ENCODE measurements at places on chromosomes 16 and 17.

- no peak for DNase-seq
Measured at GRCh38 chr16:58614212-58614611, 15.4 kb downstream of the CNOT1 start.

- DNase-seq, result no peak
Measured at GRCh38 chr17:41547378-41547841, 19.3 kb upstream of the KRT19 start.

DNA sequence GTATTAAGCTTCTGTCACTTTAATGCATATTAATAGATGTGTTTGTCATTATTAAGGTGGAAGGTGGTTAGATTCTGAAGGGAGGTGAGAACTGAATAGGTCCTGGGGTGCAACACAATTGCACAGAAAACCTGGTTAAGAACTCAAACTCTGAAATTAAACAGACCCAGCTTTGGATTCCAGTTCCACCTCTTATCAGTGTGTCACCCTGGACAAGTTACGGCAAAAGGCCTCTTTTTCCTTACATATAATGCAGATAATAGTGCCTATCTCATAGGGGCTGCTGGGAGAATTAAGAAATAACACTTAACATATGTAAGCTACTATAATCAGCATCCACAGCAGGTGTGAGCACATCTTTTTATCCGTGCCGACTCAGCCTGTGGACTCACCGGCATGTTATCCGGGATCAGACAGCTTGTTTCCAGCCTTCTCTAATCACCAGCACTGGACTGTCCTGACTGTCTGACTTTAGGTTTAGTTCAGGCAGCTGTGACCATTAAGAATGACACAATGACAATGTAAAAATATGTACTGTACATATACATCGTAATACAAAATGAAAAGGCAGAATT lies 31.4 kb downstream of the TEX2 start:
- no peak for DNase-seq

DNA sequence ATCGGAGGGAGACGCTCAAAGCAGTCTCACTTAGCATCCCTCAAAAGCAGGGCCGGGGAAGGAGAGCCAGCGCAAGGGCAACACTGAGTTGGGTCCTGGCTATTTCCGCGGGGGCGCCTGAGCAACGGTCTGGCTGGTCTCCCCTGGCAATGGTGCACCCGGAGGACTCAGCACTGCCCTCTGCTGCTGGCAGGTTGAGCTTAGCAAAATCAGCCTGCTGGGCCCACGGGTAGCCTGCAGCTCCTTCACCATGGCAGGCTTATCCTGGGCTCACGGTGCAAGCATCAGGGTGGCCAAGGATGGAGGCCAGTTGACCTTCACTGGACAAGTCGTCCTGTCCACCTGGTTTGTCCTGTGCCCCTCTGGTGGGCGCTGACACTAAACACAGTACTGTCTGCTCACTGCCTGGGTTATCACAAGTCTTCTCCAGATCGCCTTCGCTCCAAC lies 14.4 kb upstream of the ALDH3A1 start:
- no peak for DNase-seq

- no peak for DNase-seq
Measured at GRCh38 chr17:12536021-12536420, 129.7 kb upstream of the MYOCD start.

DNA sequence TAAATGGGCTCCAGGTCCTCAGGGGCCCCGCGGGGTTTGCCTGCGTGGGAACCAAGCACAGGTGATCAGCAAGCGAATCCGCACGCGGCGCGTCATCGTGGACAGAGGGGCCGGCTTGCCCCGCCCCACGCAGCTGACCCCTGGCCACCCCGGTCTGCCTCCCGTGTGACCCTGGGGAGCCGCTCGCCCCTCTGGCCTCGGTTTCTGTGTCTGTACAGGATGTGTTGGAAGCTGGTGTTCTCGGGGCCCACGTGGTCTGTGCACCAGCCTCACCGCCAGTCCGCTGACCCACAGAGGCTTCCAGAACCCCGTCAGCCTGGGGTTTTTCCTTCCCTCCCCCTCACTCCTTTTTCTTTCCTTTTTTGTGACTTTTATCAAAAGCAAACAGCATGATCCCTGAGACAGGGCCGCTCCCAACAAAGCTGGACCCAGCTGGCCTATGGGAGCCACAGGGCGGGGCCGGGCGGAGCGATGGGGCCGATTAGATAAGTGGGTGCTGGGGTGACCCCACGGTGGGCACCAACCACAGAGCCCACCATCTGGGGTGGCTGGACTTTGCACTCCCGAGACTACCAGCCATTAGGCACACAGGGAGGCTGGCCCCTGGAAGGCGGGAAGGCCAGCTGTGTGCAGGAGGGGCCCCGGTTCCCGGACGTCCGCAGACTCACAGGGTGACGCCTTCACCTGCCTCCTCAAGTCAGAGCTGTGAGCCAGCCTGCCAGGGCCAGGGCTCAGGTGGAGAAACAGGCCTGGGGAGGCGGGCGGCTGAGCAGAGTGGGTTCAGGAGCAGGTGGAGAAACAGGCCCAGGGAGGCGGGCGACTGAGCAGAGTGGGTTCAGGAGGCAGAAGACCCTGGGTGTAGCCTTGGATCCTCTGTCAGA lies 56.0 kb downstream of the ZFPM1 start:
- no peak for DNase-seq

- DNase-seq, result no peak
Measured at GRCh38 chr17:27479838-27480237, 23.6 kb downstream of the KSR1 start.

- DNase-seq, result no peak
Measured at GRCh38 chr17:76376318-76377133, 7.9 kb upstream of the SPHK1 start.

DNA sequence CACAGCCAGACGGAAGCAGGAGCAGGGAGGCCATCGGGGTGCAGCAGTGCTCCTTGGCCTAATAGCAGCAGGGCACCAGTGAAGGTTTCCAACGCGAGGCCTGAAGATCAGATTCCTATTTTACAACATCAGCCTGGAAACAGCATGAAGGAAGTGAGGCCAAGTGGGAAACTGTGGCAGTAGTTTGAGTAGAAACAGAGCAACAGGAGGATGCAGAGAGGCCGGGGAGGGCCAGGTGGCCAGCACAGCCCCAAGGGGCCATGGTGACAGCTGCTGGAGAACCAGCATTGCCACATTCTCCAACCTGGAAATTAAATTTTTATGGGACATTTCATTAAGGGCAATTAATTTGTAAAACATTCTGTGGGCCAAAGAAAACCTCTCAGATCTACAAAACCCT lies 3.4 kb upstream of the ANKRD11 start:
- DNase-seq, result no peak

DNA sequence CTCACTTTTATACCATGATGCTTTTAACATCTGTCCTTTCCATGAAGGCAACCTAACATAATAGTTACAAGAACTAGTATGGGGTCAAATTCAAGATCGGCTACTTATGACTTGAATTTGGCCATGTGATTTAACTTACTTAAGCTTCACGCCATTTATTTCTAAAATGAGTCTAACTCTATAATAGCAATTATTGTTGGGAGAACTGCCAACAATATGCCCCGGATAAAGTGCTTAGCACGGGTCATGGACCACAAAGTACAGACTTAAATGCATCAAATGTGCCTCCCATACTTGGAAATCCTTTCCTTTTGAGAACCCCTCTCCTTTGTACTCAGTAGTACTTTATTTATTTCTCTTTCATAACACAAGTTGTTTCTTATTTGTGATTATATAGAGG lies 1603.6 kb upstream of the GOT2 start:
- no peak for DNase-seq

DNA sequence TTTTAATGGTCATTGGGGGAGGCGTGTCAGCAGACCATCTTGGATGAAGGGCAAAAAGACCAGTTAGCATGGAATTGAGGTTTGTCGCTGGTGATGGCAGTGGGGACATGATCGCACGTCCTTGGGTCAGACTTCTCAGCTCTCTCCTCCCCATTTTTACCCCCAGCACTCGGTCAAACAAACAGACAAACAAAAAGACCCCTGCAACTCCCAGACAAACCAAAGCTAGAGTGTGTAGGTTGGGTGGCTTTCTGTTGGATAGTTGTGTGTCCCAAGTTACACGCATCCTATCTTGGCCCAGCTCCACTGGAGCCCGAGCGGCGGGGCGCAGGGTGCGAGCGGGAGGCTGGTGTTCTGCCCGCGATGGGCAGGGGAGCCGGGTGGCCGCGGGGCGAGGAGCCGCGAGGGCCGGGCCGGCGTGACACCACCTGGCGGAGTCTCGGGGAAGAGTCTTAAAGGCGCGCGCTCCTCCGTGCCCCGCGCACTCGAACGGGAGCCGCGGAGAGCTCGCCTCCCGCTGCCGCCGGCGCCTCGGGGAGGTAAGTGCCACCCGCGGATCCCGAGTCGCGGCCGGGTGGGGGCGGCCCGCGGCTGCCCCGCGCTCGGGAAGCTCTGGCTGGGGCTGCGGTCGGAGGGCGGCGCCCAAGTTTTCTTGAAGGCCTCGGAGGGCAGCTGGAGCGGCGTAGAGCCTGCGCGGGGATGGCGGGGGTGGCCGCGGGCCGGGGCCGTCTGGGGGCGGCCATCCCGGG lies 18.5 kb upstream of the NTN1 start:
- no peak for DNase-seq

DNA sequence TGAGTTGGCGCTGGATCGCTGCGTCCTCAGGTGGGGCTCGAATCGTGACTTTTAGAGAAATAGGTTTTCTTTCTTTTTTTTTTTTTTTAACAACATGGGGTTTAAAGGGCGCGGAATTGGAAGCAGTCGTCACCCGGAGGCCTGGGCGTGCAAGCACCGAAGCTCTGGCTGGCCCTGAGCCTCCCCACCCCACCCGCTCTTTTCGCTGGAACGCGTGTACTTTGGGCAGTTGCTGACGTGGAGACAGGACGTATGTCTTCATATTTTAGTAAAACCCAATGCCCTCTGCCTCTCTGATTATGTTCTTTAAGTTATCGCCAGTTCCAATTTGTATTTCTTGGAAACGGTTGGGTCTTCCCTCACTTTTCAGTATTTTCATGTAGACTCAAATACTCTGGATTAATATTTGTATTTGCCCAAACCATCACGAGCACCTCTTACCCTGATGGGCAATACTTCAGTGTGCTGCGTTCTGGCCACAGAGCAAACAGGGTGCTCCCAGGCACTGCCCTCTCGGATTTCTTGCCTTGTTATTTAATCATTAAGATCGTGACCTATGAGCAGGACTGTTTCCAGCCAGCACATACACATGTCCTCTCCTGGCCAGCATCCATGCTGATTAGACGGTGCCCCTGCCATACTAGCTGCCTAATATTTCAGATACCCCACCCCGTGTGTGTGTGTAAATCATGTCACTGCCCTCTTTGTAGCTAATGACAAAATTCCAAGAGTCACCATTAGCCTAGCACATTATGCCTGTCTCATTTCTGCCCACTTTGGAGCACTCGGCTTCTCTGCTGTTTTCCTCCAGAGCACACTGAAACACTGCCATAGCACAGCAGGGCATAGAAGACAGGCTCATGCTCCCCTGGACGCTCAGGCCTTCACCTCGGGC lies 805 bp upstream of the C16orf95 start:
- peak; percentile 63 for DNase-seq

GRCh38 chr16:83306961-83307593 lies 500.7 kb upstream of the HSBP1 start:
- DNase-seq, result no peak

DNA sequence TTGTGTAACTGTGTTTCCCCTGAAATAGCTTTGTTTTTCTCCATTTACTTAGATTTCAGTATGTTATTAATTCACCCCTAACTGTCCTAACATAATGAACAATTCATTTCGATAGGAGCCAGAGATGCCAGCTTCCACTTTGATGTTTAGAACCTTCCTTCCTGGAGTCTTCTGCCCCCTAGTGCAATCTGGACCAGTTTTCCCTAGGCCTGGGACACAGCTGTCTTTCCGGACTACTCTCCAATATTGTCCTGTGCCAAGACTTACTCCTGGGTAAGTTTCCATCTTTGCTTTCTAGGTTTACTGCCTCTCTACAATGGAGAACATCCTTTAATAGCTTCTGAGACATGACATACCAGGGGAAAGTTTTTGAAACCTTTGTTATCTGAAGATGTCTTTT lies 12.8 kb downstream of the RECQL5 start:
- no peak for DNase-seq

DNA sequence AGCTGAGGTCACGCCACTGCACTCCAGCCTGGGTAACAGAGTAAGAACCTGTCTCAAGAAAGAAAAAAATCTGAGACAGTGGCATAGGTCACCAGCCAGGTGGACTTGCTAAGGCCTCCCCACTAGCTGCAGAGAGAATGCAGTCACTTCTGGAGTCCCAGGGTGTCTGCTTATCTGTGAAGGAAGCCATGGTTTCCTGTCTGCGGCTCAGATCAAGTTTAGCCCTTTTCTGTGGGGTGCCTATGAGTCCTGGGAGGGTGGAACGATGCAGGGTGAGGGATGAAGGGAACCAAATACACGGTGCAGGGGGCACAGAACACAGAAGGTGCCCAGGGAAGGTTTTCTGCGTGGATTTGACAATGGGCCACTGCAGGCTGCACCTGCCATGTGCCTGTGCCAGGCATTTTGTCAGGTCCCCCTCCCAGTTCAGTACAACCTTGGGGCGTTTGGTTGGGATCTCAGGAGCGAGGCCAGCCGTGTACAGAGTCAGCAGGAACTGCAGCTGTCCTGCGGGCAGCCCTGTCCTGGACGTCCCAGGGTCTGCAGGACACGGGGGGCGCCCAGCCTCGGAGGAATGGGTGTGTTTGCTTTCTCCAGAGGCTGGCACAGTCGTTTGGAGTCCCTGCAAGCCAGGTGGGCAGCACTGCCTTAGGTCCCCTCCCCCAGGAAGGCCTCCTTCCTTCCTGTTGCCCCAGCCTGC lies 41.8 kb downstream of the RAB11FIP4 start:
- no peak for DNase-seq

DNA sequence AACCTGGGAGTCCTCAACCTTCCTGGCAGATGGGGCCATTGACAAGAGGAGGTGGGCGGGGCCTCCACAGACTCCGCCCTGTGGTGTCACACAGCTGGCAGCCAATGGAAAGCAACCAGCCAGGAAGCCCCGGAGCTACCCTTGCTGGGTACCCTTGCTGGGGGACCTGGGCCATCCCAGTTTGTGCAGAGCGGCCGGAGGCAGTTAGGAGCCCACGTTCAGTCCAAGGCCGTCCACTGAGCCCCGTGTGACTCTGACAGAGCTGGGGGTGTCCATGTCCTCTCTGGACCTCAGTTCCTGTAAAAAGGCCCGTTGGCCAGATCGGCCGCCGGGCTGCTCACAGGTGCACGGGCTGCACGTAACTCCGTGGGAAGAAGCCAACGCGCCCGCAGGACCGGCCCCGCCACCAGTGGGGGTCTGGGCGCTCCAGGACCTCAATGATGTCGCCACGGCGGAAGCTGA lies 17.1 kb upstream of the FAM83G start:
- DNase-seq, result no peak

DNA sequence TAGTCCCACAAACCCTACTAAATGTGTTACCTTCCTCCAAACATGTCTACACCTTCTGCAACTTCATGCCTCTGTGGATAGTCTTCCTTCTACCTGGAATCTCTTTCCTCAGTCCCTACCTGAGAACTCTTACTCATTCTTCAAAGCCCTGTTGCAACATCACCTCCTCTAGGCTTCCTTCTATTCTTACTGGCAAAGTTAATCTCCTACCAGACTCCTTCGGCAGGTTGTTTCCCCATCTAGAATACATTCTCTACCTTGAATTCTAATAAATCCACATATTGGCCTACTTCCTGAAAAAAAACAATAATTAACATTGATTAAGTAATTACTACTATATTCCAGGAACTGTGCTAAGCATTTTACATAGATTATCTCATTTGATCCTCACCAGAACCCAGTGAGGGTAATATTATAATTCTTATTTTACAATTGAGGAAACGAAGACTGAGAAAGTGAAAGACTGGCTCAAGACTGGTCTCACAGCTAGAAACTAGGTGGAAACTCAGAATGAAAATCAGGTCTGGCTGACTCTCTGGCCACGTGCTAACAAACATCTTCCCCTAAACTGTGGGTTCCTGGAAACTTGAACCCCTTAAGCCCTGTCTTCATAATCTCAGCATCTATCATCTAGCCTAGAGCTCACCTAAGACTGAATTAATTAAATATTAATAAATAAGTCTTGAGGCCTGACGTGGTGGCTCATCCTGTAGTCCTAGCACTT lies 4.6 kb upstream of the STAT3 start:
- DNase-seq, result no peak
